Fibroblast of skin of back (primary cell): ENCODE measurements at places on chromosomes 4 and X.
A peak's percentile ranks its signal among the peaks of the same experiment; 100 is the strongest.

DNA sequence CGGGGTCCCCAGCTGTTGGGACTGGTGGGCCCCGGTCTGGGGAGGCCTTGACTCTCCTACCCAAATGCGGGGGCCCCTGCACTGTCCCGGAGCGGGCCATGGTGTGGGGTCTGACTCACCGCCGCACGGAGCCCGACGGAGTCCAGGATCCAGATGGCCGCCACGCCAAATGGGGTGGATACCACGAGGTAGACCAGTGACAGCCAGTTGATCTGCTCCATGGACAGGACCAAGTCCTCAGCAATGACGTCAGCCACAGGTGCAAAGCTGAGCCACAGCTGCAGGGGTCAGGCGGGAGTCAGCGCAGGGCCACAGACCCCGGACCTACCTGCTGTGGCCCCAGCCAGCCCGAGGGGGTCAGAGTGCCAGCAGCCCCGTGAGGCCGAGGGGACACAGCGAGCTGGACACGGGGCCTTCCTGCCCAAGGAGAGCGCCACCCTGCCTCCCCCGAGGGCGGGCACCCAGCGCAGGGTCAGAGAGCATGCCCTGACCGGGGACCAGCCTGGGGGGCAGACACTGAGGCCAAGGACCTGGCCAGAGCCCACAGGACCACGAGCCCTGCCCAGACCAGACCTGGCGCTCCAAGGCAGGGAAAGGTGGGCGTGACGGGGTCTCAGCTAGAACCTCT lies 2.4 kb downstream of the SLC49A3 start:
- no peak for DNase-seq

DNA sequence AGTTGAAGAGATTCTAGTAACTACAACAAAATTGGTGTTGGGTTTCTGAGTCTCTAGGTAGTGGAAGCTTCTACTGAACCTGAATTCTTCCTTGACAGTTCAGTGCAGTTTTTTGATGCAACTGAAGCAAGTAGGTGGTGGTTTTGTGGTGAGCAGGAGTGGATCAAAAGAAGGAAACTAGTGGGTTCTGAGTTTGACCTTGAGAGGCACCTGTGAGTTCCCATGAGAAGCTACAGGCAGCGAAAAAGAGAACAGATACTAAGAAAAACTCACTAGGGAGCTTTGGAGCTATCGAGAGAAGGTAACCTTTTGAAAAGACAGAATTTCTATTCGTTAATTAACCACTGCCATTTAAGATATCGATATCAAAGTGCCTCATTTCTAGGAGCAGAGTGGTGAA lies 145.2 kb downstream of the PDHA2 start:
- DNase-seq: no peak

GRCh38 chrX:9327747-9328145 lies 137.1 kb upstream of the TBL1X start:
- DNase-seq: peak; percentile 58

DNA sequence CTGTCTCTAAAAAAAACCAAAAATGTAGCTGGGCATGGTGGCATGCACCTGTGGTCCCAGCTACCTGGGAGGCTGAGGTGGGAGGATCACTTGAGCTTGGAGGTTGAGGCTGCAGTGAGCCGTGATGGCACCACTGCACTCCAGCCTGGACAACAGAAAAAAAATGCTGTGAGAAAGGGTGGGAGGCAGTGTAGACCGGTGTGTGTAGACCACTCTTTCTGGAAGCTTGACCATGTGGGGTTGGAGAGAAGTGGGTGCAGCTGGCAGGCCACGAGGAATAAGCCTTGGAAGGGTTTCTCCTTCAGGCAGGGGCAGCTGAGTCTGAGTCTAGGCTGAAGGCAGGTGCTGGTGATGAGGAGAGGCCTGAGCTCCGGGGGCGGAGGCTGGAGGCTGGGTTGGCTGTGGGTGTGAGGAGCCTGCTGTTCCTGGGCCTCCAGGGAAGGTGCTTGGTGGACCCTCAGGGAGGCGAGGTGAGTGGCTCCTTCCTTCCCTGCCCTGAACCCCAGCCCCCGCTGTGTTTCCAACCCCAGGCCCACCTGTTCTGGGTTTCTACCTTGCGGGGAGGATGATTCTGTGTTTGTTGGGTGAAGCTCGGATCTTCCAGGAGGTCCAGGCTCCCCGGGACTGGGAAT lies 9.3 kb upstream of the TBC1D14 start:
- DNase-seq: no peak

GRCh38 chr4:3368841-3369760 lies 72.7 kb upstream of the HGFAC start:
- no peak for DNase-seq

GRCh38 chrX:44400161-44400560 lies 56.7 kb upstream of the EFHC2 start:
- DNase-seq: no peak
